ENCODE measurements at places on chromosomes 16 and 17. TPM values are rescaled to one million over a fixed set of nuclear protein-coding genes. Genes with fewer than 3 reads are reported as not detected.

Gene C16orf54
- 1.2 TPM for total RNA-seq

- no peaks in the 10 kb centered on the region for H3K36me3 ChIP-seq
- no peak overlapping the region for H3K27ac ChIP-seq
- H3K4me3 ChIP-seq: no peak overlapping the region
- DNase-seq: no peak
- no peaks in the 10 kb centered on the region for H3K4me1 ChIP-seq
Observed at GRCh38 chr16:51839727-51840462, 688.8 kb upstream of the SALL1 start.

- H3K27me3 ChIP-seq: no peaks in the 10 kb centered on the region
- no peaks in the 10 kb centered on the region for H3K36me3 ChIP-seq
- no peak overlapping the region for H3K4me3 ChIP-seq
- DNase-seq: no peak
- no peaks in the 10 kb centered on the region for H3K4me1 ChIP-seq
Observed at GRCh38 chr17:76797241-76797840, 59.4 kb downstream of the MFSD11 start.

Gene CD300A
- total RNA-seq: 19.6 TPM

DNA sequence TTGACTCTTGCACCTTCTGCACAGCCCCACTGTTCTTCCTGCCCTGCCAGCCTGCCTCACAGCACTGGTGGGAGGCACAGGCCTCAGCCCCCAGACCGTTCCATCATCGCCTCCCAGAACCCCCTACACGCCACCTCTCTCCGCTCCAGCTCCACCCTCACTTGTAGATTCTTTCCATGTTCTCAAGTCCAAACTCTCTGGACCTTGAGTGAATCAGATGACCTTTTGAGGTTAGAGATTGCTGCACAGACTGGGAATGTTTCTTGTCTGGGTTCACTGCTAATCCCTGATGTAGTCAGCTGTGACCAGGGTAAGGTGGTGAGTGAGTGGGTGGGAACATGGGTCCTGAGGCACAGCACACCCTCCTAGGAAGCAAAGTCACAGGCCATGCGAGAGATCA, 272.4 kb downstream of the IRF8 start:
- no peaks in the 10 kb centered on the region for H3K36me3 ChIP-seq
- H3K4me3 ChIP-seq: no peak overlapping the region
- no peak overlapping the region for H3K27ac ChIP-seq
- no peaks in the 10 kb centered on the region for H3K4me1 ChIP-seq
- H3K27me3 ChIP-seq: no peaks in the 10 kb centered on the region

DNA sequence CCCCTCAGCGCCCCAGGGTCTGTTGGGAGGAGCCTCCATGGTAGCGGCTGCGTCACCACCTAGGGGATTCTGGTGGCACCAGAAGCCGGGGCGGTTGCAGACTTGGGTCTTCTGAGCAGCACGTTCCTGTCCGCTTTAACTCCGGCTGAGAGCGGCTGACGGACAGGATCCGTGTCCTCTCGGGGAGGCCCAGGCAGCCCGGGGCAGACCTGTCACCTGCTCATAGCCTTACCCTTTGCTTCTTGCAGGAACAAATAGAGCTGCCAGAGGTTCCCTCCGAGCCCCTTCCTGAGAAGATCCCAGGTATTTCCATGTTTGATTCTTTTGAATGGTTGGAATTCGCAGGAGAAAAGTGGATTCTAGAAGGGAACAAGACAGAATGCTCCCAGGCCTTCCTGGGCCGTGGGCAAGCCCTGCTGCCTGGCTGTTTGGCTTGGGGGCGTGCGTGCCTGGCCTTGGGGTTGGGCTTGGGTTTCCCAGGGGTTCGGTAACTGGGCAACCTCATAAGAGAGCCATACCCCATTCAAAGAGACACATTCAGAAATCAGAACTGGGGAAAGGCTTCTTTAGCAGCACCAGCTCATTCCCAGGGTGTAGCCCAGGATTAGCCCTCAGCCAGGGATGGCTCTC, 6.6 kb downstream of the CHMP6 start:
- H3K4me1 ChIP-seq: peaks cover 6% of the 10 kb centered on the region
- no peak overlapping the region for H3K4me3 ChIP-seq
- no peaks in the 10 kb centered on the region for H3K27me3 ChIP-seq
- H3K36me3 ChIP-seq: peaks cover 62% of the 10 kb centered on the region
- no peak for DNase-seq

GRCh38 chr16:73058616-73059409, 10.9 kb upstream of the ZFHX3 start:
- H3K4me3 ChIP-seq: peak overlapping the region; percentile 79
- peak overlapping the region; percentile 89 for H3K27ac ChIP-seq
- peaks cover 1% of the 10 kb centered on the region for H3K27me3 ChIP-seq

Gene EXOSC6
- total RNA-seq: 16.1 TPM

GRCh38 chr16:77336637-77337036, 98.2 kb downstream of the ADAMTS18 start:
- DNase-seq: no peak
- H3K4me3 ChIP-seq: no peak overlapping the region
- H3K27me3 ChIP-seq: no peaks in the 10 kb centered on the region
- H3K4me1 ChIP-seq: no peaks in the 10 kb centered on the region

DNA sequence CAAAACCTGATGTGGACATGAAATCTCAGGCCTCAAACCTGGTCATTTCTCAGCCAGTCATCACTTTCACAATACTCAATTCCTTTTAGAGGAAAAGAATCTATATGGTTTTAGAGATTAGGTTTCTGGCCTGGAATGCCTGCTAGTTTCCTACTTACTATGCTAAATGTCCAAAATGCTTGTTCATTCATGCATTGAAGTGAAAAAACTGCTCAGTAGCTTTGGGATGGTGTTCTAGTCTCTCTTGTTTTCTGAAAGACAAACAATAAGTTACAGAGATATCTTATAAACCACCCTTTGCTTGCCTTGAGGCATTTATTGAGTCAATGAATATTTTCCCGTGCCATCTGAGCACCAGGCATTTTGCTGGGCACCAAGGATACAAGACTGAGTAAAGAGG, 1146.5 kb upstream of the GOT2 start:
- H3K36me3 ChIP-seq: no peaks in the 10 kb centered on the region
- no peaks in the 10 kb centered on the region for H3K27me3 ChIP-seq

DNA sequence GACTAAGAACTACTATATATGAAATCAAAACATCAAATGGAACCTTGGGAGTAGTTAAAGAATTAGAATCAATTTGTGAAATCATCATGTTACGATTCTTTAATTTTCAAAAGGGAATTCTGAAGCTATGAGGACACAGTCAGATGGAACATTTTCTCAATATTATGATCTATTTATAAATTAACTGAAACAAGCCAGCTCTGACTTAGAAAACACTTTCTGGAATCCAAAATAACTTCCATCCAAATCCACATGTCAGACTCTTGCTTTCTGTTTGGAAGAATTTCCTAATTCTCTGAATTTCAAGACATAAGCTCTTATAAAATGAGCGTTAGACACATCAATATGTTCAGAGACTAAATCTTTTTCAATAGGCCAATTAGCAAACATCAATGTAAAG, 737.7 kb upstream of the SOX9 start:
- H3K4me3 ChIP-seq: no peak overlapping the region
- H3K4me1 ChIP-seq: no peaks in the 10 kb centered on the region

Gene TMEM101
- total RNA-seq: 40.8 TPM

DNA sequence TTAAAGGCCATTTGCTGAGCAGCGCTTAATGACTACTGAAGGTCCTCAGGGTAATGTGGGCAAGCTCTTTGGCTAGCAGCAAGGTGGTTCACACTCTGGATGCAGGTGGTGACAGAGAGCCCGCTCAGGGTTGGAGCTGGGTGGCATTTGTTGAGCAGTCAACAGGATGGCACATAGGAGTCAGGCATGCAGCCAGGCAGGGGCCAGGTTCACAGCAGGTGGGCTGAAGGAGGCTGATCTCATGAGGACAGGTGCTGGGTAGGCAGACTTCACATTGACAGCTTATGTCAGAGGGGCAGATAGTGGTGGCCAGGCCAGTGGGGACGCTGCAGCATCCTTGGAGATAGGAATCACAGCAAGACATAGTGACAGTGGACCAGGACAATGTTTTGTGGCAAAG, 4.5 kb downstream of the KRTAP3-1 start:
- H3K27me3 ChIP-seq: no peaks in the 10 kb centered on the region
- H3K36me3 ChIP-seq: no peaks in the 10 kb centered on the region

GRCh38 chr17:47978324-47978723, 7.4 kb downstream of the CDK5RAP3 start:
- no peaks in the 10 kb centered on the region for H3K27me3 ChIP-seq
- H3K36me3 ChIP-seq: peaks cover 100% of the 10 kb centered on the region
- DNase-seq: no peak
- H3K27ac ChIP-seq: no peak overlapping the region
- no peaks in the 10 kb centered on the region for H3K4me1 ChIP-seq

Gene NLRC3
- 0.70 TPM for total RNA-seq

Gene VTN
- total RNA-seq: not detected

DNA sequence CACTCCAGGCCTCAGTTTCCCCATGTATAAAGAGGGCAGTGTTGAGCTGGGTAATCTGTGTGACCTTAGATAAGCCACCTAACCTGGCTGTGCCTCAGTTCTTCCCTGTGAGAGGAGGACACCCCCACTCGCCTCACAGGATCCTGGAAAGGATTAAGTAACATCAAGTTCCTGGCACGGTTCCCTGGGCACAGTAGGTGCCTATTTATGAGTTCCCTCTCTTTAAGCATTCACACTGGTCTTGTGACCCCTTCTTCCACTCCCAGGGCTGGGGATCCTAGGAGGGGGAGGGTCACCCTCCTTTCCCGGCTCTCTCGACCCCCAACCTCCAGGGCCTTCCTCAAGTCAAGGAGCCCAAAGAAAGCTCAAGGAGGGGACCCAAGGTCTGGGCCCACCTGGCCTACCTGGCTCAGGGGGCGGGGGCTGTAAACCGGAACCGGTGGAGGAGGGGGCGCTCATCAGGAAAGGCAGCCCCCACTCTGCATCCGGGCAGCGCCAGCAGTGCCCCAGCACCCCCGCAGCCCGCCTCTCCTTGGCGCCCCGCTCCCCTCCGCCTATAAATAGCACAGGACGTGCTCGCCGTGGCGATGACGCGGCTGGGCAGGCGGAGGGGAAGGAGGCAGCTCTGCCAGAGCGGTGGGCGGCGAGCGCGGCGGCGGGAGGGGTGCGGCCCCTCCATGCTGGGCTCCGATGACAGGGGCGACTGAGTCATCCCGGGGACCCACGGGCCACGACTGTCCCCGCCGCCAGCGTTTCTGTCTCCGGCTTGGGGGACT, 9.4 kb downstream of the RPL19 start:
- no peak for DNase-seq
- H3K4me3 ChIP-seq: peak overlapping the region; percentile 44
- peak overlapping the region; percentile 58 for H3K27ac ChIP-seq
- H3K36me3 ChIP-seq: peaks cover 5% of the 10 kb centered on the region
- peaks cover 19% of the 10 kb centered on the region for H3K4me1 ChIP-seq
- no peaks in the 10 kb centered on the region for H3K27me3 ChIP-seq

GRCh38 chr17:41824086-41824485, 11.3 kb downstream of the FKBP10 start:
- no peaks in the 10 kb centered on the region for H3K4me1 ChIP-seq
- no peak overlapping the region for H3K4me3 ChIP-seq

DNA sequence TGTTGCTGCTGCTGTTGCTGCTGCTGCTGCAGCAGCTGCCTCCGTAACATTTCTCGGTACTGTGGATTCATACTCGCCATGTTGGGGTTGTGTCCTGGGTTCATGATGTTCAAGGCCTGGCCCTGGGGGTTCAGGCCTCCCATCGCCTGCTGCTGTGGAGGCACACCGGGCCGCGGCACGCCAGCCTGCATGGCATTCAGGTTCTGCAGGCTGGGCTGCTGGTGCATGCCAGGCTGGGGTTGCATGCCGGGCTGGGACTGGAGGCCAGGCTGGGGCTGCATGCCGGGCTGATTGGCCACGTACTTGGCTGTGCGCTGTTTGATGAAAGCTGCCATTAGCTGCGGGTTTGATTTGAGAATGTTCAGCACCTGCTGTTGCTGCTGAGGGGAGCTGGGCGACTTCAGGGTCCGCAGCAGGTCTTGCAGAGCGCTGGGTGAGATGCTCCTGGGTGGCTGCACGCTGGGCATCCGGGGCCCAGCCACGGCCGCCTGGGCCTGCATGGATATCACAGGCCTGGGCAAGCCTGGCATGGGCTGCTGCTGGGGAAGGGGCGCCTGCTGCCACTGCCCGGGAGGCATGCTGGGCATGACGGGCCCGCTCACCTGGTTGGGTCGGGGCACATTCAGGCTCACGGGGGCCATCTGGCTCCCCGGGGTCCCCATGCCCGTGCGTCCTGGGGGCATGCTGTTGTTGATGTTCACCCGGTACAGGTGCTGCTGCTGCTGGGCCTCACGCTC, 11.3 kb upstream of the TRAP1 start:
- H3K4me3 ChIP-seq: no peak overlapping the region
- no peaks in the 10 kb centered on the region for H3K4me1 ChIP-seq
- H3K36me3 ChIP-seq: peaks cover 83% of the 10 kb centered on the region
- DNase-seq: no peak

GRCh38 chr16:68644715-68645493, at the start of gene CDH3:
Gene CDH3 (plus strand): TSS chr16:68645310. CDS start chr16:68645380, 70 bp downstream.
- H3K27me3 ChIP-seq: peaks cover 88% of the 10 kb centered on the region
- DNase-seq: no peak
- peak within 1 kb of the TSS; percentile 63 for H3K4me3 ChIP-seq

- peaks cover 61% of the 10 kb centered on the region for H3K4me1 ChIP-seq
- no peak for DNase-seq
- no peaks in the 10 kb centered on the region for H3K36me3 ChIP-seq
- peak overlapping the region; percentile 97 for H3K27ac ChIP-seq
- H3K4me3 ChIP-seq: peak overlapping the region; percentile 89
- no peaks in the 10 kb centered on the region for H3K27me3 ChIP-seq
Observed at GRCh38 chr17:40315678-40316570, 6.9 kb downstream of the RARA start.

Gene STX1B
- total RNA-seq: 0.06 TPM

DNA sequence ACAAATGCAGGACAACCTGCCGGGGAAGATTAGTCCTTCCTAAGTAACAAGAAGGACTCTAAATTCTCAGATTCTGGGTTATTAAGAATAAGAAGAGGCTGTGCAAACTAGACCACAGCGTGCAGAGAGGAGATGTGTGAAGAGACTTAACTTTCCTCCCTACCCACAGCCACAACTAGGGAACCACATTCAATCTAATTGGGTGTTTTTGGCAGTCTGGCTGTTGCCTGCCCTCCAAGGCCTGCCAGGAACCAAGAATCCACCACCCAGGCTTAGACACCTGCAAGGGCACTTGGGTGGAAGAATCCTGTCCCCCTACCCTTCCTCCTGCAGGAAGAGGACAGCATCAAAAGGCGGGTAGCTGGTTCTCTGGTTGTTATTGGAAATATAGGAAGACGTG, 202.0 kb downstream of the PARN start:
- no peak overlapping the region for H3K4me3 ChIP-seq
- DNase-seq: no peak
- no peaks in the 10 kb centered on the region for H3K36me3 ChIP-seq

- H3K4me1 ChIP-seq: no peaks in the 10 kb centered on the region
- H3K27me3 ChIP-seq: no peaks in the 10 kb centered on the region
- no peak overlapping the region for H3K27ac ChIP-seq
- no peaks in the 10 kb centered on the region for H3K36me3 ChIP-seq
Observed at GRCh38 chr17:77675411-77675810, 283.1 kb upstream of the TNRC6C start.

DNA sequence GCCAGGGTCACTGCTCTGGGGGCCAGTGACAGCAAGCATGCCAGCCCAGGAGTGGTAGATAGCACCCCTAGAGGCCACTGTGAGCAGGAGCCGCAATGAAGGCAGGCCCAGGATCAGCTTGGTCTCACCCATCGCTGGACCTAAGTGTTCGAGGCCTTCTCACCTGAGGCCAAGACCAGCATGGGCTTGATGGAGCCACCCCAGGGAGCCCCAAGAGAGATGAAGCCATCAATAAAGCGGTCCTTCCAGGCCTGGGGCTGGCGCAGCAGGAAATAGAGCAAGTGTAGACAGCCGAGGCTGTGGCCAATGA, 1.8 kb downstream of the LCAT start:
- H3K4me1 ChIP-seq: peaks cover 22% of the 10 kb centered on the region
- H3K36me3 ChIP-seq: peaks cover 18% of the 10 kb centered on the region
- no peak overlapping the region for H3K27ac ChIP-seq
- H3K27me3 ChIP-seq: no peaks in the 10 kb centered on the region
